ENCODE measurements at places on chromosomes 2 and 18.
A peak's percentile ranks its signal among the peaks of the same experiment; 100 is the strongest.

DNA sequence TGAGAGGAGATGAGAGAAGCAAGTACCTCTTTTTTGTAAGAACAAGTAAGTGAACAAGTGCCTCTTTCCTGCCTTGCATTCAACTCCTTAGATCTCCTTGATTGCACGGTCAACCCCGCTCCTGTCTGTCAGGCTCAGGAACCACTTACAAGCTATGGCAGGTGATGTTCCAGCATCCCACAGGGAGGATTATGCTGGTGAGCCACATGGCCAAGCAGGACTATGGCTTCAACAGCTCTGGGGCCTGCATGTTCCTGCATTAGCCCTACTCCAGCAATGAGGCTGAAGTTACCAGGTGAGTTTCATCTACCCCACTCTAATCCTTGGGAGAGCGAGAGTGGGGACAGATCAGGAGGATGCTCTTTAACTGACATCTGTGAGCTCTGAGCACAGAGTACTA lies 29.5 kb downstream of the TTC32 start:
- no peak for DNase-seq

DNA sequence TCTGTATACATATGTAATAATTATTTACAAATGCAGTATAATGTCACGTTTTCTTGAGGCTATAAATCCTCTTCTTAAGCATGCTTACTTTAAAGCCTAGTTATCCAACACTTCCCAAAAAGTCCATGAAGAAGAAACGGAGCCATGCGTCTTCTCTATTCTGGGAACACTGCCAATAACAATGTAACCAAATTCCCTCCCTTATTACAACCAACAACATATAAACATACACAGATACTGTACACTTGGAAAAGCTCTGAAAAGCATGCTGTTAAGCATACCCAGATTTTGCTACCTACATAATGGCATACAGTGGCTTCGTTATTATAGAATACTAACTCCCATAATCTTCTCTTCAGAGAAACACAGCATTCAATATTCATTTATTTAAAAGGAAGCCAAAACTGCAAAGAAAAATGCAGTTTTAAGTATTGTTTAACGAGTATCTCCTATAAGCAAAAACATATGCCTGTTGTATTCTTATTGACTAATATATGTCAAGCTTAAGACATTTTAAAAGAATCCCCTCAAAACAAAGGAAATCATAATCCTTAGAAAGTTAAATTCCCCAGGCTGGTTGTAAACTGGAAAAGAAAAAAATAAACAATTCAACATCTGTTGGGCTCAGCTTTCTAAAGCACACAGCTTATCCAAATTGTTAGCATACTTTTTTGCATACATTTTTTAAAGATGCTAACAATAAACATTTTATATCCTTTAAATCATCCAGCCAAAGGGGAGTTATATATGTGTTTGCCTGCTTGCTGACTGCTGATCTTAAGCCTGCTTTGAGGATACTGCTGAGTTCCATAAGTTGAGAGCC lies 83.4 kb downstream of the SLC25A12 start:
- no peak for DNase-seq

GRCh38 chr2:27264753-27265535 lies 2.1 kb upstream of the SLC30A3 start:
- peak; percentile 69 for DNase-seq

DNA sequence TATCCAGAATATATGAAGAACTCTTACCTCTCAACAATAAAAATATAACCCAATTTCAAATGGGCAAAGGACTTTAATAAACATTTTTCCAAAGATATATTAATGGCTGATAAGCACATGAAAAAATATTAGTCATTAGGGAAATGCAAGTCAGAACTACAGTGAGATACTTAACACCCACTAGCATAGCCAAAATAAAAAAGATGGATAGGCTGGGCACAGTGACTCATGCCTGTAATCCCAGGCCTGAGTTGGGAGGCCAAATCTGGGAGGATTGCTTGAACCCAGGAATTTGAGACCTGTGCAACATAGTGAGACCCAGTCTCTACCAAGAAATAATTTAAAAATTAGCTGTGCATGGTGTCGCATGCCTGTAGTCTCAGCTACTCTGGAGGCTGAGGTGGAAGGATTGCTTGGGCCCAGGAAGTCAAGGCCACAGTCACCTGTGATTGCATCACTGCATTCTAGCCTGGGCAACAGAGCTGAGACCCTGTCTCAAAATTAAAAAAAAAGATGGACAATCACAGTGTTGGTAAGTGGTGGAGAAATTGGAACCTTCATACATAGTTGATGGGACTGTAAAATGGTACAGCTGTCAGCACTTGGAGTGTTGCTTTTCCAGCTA lies 25.1 kb downstream of the MARCHF7 start:
- no peak for DNase-seq

- DNase-seq, result no peak
Observed at GRCh38 chr2:15914596-15915385, 25.6 kb upstream of the MYCN start.

DNA sequence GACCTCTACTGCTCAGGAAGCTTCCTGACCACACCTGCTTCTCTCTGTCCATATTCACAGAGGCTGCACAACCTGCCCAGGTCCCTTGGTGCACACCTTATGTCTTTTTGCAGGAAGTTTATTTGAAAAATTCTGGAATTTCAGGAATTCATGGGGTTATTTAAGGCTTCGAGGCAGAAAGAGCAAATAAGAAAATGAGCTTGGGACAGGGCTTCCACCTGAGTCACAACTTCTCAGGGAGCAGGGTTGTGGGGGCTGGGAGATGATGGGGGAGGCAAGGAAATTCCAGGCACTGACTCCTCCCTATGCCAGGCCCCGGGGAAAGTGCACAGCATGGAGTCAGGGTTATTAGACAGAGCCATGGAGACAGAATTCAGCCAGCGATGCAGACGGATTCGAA lies 57.7 kb downstream of the INHBB start:
- DNase-seq, result no peak

- DNase-seq, result peak; percentile 16
Observed at GRCh38 chr2:12412898-12413305, 303.8 kb upstream of the TRIB2 start.

DNA sequence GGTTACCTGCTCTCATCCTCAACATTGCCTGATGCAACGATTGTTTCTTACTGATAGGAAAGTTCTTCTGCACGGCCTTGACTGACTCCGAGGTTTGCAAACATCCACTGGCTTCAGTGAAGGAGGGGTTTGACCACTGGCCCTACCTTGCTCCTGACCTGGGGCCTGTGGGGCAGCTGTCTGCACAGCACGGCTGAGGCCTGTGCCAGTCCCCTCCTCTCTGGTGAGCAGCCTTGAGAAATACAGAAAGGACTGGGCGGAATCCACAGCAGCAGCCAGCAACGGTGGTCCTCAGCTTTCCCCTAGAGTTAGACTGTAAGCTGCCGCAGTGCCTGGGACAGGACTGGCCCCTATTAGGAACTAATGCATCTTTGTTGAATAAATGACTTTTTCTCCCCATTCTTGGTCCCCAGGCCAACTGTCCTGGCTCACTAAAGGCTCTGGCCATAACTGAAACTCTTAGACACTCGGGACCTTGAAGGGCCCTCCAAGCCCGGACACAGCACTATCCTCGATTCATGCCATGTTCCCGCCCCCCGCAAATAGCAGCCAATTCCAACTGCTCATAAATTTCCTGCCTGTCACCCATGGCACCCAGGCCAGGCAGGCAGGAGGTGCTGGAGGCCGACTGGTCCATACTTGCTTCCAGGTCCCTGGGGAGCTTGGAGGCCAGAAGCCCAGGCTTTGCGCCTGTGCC lies 26.7 kb downstream of the ATOH8 start:
- no peak for DNase-seq

DNA sequence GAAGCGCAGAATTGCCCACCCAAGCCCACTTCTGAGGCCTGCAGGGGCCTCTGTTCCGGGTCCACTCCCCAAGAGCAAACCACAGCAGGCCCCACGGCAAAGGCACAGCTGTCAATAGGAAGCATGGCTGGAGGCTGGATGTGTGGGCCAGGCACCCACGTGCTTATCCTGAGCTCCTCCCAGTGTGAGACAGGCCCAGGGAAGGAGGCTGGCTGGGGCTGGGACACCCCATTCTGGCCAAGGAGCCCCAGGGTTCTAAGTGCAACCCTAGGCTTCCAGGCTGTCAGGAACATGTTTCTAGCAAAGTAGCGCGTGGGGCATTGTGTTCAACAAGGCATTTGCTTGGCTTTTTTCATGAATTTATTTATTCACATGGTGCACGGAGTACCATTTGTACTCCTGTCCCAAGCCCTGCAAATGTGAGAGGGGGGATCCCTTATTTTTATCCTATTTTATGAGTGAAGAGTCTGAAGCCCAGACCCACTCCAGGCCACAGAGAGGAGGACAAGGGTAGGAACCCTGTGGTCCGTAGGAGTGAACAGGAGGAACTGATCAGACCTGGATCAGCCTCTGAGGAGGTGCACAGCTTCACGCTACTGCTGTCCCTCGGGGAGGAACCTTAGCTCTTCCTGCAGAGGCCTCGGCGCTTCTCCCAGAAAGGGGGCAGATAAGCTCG lies 6.1 kb upstream of the RAB17 start:
- no peak for DNase-seq

GRCh38 chr2:200765995-200766660 lies 45.6 kb upstream of the BZW1 start:
- DNase-seq, result no peak

DNA sequence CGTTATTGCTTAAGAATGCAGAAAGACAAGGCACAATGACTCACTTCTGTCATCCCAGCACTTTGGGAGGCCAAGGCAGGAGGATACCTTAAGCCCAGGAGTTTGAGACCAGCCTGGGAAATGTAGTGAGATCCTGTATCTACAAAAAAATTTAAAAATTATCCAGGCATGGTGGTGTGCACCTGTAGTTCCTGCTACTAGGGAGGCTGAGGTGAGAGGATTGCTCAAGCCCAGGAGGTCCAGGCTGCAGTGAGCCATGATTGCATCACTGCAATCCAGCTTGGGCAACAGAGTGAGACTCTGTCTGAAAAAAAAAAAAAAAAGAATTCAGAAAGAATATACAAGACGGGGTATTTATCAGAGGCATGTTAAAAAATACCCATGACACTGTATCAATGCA lies 182.0 kb upstream of the SPOPL start:
- DNase-seq, result no peak

DNA sequence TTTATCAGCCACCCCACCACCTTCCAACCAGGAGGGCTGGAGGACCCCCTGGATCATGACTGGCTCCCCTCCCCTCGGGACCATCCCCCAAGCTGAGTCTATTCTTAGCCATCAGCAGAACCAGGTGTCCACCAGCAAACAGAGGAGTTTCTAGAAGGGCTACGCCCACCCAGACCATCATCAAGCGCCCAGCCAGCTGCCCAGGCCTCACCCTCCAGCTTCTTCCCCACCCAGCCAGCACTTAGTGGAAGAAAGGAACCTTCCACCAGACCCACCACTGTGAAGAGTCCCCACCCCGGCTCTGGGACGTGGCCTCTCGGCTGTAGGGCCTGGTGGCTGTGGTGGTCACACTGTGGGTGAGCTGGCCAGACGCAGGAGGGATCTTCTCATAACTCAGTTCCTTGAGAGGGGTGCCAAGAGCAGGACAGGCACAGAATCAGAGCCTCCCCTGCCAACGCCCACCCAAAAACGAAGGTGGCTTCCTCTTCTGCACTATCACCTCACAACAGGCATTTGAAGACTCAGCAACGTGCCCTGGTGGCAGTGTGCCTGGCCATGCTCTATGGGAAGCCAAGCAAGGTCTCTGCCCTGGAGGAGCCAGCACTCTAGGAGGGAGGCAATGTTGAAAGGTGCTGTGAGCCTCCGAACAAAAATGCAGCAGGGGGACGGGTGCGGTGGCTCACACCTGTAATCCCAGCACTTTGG lies 19.0 kb downstream of the BIN1 start:
- DNase-seq, result no peak

DNA sequence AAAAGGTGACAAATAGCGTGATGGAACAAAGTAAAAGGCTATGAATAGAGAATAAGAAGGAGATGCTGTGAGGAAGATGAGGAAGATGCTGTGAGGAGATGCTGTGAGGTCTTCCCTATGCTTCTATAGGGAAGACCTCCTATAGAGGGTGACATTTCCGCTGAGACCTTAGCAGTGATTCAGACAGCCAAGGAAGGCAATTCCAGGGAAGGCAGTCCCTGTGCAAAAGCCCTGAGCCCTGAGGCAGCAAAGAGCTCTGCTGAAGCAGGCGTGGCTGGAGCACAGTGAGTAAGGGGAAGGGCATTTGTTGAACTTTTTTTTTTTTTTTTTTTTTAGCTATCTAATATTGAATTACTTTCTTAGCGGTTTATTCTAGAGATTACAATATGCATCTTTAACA lies 142.7 kb upstream of the FOSL2 start:
- DNase-seq, result no peak

GRCh38 chr2:45340318-45340717 lies 270.7 kb downstream of the SRBD1 start:
- DNase-seq, result no peak

DNA sequence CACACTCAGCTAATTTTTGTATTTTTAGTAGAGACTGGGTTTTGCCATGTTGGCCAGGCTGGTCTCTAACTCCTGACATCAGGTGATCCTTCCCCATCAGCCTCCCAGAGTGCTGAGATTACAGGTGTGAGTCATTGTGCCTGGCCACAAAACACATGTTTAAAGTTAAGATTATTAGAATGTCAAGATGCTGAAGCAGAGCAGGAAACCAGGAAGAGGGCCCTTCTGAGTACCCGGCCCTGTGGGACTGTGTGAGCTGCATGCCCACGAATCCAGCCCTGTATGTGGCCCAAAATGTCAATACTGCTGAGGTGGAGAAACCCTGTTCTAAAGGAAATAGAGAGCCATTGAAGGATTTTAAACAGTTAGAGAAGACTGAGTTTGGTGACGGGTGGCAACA lies 31.0 kb upstream of the REV1 start:
- DNase-seq, result no peak

DNA sequence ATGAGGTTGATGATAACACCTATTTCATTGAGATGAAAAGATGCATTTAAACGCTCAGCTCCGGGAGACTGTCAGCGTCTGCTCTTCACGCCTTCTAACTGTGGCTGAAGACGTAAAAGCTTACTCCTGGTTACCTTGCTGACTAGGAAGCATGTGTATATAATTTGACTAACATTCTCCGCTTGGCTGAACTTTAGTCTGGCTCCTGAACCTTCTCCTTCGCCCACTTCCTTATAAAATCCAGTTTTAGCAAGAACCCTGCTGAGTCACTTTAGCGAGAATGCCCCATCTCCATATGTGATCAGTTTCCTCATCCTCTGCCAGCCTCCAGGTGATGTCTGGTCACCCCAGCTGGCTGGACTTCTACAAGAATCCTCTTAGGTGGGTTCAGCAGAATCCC lies 12.7 kb upstream of the CREG2 start:
- no peak for DNase-seq

DNA sequence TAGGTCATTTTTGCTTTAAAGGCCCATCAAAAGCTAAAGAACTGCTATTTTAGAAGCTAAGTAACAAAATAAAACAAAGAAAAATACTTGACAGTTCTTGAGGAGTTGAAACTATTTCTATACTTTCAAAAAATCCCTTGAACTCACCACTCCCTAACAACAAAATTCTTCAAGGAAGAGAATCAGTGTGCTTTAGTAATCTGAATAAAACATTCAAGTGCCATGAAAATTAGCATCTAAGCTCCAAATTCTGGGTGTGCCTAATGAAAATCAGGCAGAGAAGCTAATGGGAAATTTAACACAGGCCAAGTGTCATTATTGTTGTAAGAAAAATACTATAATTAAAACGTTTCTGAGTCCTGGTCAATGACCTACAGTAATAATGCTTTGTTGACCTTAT lies 456.3 kb downstream of the ZEB2 start:
- no peak for DNase-seq

Measured in GM12892 (cell line).